ENCODE measurements at places on chromosomes 2 and 18.

GRCh38 chr18:49677762-49678413 is 116.0 kb downstream of the LIPG start:
- no peak for DNase-seq

DNA sequence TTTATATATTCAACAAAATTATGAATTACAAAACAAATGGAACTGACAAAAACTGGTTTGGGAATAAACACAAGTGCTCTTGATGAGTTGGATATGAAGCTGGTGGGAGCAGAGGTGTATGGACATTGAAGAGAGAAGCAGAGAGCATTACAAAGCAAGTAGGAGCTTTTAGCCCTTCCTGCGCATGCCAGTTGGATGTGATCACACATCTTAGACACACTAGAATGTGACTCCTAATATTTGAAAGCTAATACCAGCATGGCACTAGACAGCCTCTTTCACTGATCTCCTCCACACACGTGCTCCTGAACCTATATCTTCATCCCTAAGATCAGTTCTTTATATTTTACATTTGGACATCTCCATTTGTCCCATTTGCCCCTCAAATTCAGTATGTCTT is 298.1 kb downstream of the MTX2 start:
- DNase-seq = no peak

DNA sequence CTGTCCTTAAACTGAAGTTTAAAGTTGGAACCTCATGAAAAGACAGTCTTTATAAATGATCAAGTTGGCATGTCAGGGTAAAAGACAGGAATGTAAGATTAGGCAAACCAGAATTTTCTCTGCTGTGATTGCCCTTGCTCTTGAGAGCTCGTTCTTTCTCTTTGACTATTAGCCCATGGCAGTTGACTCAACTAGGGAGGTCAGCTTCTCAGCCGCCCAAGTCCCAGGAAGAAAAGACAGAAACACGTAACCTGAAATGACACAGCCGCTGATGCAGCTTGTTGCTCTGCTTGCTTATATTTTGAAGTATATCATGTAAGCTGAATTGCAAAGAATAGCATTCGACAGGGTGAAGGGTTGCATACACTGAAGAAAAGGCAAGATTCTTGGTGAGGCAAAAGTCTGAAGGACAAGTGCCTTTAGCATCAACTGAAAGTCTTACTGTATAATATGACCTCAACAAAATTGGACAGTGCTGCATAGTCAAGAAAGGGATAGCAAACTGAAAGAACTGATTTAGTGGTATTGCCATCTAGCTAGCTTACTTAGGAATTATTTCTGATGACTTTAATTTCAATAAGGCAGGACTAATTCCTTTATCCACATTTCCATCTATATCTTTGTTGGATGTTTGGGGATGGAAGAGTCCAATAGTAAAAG is 54.7 kb downstream of the ARHGAP15 start:
- no peak for DNase-seq

DNA sequence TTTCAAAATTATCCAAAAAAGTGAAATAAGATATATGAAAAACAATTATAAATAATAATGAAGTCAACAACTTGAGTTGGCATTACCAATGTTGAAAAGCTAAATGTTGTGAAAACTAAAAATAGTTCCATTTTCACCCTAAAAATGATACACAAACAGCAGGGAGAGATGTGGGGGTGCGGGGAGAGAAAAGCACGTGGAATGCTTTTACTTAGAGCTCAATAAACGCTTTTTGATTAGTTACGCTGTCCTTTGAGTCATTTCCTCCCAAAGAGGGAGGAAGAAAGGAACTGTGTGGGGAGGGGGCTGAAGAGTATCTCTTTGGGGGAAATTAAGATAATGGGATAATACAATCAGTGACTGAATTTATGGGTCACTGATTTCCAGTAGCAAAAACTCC is 29.2 kb downstream of the ZNF521 start:
- no peak for DNase-seq

DNA sequence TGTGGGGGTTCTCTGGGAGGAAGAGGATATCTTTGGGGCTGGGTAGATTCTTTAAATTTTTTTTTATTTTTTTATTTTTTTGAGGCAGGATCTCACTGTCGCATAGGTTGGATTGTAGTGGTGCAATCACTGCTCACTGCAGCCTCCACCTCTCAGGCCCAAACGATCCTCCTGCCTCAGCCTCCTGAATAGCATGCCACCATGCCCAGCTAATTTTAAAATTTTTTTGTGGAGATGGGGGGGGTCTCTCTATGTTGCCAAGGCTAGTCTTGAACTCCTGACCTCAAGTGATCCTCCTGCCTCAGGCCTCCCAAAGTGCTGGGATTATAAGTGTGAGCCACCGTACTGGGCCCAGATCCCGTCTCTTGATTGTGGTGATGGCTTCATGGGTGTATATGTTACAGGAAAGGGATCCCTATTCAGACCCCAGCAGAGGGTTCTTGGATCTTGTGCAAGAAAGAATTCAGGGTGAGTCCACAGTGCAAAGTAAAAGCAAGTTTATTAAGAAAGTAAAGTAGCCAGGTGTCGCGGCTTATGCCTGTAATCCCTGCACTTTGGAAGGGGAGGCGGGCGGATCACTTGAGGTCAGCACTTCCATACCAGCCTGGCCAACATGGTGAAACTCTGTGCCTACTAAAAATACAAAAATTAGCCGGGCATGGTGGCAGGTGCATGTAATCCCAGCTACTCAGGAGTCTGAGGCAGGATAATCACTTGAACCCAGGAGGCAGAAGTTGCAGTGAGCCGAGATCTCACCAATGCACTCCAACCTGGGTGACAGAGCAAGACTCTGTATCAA is 2.0 kb upstream of the C2orf68 start:
- DNase-seq = no peak

GRCh38 chr2:127663566-127664064 is 11.7 kb downstream of the LIMS2 start:
- no peak for DNase-seq

GRCh38 chr2:98310010-98310409 is 36.2 kb upstream of the CNGA3 start:
- no peak for DNase-seq

DNA sequence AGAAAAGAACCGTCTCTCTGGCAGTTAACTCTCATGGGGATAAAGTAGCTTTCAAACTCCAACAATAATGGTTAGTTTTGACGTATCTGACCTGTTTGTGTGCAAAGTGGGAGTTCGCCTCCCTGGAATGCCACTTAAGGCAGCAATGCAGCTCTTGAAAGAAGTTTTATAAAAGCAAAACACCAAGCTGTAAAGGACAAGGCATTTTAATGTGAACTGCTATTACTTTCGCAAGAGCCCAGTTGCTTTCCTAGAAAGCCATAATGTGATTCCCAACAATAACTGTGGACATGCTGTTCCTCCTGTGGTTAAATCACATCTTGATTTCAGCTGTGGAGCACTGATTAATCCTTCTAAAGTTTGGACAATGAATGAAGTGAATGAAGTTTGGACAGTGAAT is 303.7 kb downstream of the PTPRM start:
- peak; percentile 26 for DNase-seq

DNA sequence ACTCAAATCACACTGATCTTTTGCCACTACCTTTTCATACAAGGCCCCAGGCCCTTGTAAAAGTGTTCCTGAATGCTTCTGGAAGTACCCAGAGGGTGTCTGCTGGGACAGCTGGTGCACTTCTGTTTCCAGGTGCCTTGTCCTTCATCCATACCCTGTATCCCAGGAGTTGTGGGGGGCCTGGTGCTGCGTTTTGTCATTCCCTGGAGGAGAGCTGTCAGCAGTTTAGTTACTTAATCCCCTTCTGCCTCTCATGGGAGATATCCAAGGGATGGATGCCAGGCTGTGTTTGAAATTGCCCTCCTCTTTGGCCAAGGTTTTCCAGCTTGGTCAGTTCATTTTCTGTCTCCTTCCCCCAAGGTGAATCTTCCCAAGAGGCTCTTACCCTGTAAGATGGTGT is 158.3 kb downstream of the WDSUB1 start:
- DNase-seq = no peak

DNA sequence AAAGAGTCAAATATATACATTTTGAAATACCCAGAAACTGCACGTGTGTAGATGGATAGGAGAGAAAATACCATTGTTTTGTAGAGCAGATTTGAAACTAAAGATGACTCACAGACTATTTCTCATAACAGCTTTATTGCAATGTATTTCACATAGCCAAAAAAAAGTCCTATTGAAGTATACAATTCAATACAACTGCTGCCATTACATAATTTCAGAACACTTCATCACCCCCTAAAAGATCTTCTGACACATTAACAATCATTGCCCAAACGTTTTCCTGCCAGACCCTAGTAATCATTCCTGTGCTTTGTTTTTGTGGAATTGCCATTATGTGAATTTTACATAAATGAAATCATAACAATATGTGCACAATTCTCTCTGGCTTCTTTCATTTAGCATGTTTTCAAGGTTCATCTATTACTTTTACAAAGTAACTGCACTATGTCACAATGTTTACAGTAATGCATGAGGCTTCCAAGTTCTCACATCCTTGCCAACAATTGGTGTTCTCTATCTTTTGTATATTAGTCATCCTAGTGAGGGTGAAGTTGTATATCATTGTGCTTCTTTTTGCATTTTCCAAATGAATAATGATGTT is 378.6 kb upstream of the CWC22 start:
- no peak for DNase-seq

DNA sequence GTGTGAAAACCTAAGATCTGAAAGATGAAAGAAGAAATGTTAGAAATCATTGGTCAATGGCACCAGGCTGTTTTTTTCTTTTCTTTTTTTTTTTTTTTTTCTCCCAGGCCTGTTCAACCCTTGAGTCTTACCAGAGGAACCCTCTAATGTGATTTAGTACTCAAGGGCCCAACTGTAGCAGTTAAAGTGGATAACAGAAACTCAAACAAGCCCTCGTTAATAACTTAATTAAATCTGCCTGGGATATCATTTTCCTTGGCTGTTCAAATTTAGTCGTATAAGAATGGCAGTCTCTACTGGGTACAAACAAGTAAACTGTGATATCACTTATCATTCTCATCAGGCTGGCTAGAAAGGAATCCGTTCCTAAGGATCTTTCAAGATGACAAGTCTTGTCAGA is 16.5 kb downstream of the ARL4C start:
- DNase-seq = no peak

- DNase-seq = no peak
Observed at GRCh38 chr18:25144820-25145219, 207.1 kb downstream of the ZNF521 start.

DNA sequence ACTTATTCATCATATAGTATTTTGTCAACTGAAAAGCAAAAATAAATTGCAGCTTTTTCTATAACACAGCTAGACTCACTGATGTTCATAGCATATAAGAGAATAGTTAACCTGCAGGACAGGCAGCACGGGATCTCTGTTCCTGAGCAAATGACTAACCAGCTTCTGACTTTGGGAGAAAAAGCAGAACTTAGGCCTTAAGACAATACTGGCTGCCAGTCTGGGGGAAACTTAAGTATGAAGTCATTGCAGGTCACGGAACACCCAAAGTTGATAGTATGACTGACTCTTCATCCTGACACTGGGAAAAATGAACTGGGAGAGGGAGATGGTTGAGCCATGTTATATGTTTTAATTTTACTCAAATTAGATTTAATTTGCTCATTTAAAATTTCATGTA is 113.0 kb downstream of the DPP4 start:
- DNase-seq = no peak

- no peak for DNase-seq
Observed at GRCh38 chr2:221001381-221001801, 570.7 kb downstream of the EPHA4 start.

DNA sequence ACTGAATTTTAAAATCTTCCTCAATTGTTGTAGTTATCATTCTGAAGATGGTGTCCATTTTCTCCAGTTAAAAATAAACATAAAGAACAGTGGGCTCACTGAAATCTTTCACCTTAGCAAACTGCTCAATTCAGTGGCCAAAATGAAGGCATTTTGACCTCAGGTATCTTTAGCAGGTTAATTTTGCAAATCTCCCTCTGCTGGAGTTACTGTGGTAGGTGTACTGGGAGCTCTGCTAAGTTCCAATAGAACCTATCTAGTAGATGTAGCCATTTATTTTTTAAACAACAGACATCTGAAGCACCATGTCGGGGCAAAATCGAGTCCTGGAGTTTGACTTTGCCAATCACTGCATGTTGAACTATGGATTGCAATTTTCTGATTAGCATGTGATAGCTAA is 177.1 kb downstream of the IRS1 start:
- DNase-seq = peak; percentile 17

- no peak for DNase-seq
Observed at GRCh38 chr2:234259440-234259839, 208.9 kb downstream of the SPP2 start.

- DNase-seq = no peak
Observed at GRCh38 chr18:60872434-60872833, 460.8 kb upstream of the CDH20 start.

GRCh38 chr2:228417956-228418355 is 236.5 kb upstream of the SPHKAP start:
- DNase-seq = no peak

DNA sequence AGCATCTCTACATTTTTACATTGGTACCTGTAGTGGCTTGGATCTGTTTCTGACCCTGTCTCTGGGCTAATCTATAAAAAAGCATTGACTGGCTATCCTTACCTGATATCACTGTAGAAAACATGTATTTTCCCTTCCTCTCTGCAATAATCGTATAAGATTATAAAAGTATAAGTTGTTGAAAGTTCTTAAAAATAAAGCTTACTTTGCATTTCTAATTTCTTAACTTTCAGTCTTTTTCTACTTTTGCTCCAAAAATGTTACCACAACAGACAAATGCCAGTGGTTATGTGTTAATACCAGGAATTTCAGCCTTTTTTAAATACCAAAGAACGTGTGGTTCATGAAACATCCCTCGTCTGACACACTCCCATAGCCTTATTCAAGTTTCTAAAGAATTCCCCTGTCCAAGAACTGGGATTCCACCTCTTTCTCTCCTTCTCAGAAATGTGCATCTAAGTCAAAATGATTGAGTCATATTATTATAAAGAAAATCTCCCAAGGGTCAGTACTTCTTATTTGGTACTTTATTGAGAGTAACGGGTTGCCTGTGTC is 28.5 kb upstream of the ACKR3 start:
- no peak for DNase-seq

GRCh38 chr2:126994340-126994777 is 95.7 kb downstream of the TEX51 start:
- no peak for DNase-seq
